ENCODE measurements at places on chromosomes 4 and X.

- DNase-seq: no peak
Measured at GRCh38 chr4:19177616-19178015, 1074.1 kb upstream of the SLIT2 start.

DNA sequence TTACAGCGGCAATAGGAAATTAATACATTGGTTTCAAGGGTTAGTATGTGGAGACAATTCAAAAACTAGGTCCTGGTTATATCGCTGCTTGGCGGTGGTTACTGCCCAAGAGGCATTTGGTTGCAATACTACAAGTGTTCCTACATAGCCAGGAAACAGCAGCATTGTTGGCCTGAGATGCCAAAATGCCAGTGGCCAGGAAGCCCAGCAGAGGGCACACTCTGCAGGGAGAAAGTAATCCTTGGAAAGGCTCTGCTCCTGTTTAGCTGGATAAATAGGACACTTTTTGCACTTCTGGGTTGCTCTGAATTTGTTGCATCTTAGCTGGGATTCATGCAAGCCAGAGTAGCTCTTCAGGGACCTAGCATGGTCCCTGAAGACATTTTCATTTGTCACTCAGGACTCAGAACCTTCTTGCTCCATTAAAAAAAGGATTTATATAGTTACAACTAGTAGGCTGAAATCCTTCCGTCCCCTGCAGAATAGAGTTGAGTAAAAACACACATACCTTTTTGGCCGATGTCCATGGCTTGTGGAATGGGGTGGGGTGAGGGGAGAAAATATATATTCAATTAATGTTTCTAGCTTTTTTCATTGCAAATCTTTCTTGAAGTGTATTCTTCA lies 8.1 kb upstream of the GPR119 start:
- DNase-seq: no peak

GRCh38 chr4:105453550-105454205 lies 20.2 kb downstream of the PPA2 start:
- no peak for DNase-seq

DNA sequence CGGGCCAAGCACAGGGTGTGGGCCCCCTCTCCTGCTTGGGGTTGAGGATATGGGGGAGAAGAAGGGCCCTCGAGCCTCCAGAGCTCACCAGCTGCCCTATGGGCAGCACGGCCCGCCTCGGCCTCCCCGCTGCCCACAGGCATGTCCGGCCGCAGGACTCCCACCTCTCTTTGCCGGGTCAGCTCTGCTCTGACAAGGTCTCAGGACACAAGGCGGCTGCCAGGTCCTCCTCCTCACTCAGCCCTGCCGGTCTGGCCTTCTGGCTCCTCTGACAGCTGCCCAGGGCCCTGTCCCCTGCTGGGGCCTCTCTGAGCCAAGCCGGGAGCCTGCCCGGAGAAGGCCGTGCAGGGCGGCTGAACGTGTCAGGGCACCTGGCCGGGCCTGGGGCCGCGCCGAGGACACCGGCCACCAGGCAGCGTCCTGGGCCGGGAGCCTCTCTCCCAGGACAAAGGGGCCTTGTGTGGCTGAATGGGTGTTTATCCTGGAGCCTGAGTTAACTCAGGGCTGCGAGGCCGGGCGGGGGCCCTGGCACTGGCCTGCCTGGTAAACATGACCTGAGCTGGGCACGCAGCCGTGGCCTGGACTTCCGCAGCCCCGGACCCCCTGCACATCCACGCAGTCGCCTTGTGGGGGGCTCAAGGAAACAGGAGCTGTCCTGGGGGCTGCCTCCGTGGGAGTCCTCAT lies 25.7 kb downstream of the TACC3 start:
- no peak for DNase-seq

DNA sequence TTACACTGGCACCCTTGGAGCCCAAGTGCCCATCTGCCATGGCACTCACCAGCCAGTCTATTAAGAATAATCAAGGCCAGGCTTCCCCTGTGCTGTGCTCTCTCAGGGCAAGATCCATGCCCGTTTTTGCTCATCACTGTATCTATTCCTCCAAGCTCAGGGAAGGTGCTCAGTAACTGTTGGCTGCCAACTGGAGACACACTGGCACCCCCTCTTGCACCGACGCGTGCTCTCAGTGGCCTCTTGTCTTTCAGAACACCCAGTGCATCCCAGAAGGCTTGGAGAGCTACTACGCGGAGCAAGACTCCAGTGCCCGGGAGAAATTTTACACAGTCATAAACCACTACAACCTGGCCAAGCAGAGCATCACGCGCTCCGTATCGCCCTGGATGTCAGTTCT lies 30.1 kb downstream of the NSG1 start:
- DNase-seq: no peak

GRCh38 chrX:135543924-135544323 lies 23.5 kb downstream of the INTS6L start:
- no peak for DNase-seq

- no peak for DNase-seq
Measured at GRCh38 chrX:38293741-38294140, 33.6 kb downstream of the RPGR start.
